Astrocyte (in vitro differentiated cells and primary cell): ENCODE measurements at places on chromosomes 11 and 22.

- H3K4me3 ChIP-seq = no peak overlapping the region
- DNase-seq = no peak
- peaks cover 70% of the 10 kb centered on the region for H3K27me3 ChIP-seq
- H3K4me1 ChIP-seq = no peaks in the 10 kb centered on the region
- no peaks in the 10 kb centered on the region for H3K36me3 ChIP-seq
Measured at GRCh38 chr11:20604864-20605601, 5.6 kb downstream of the SLC6A5 start.

DNA sequence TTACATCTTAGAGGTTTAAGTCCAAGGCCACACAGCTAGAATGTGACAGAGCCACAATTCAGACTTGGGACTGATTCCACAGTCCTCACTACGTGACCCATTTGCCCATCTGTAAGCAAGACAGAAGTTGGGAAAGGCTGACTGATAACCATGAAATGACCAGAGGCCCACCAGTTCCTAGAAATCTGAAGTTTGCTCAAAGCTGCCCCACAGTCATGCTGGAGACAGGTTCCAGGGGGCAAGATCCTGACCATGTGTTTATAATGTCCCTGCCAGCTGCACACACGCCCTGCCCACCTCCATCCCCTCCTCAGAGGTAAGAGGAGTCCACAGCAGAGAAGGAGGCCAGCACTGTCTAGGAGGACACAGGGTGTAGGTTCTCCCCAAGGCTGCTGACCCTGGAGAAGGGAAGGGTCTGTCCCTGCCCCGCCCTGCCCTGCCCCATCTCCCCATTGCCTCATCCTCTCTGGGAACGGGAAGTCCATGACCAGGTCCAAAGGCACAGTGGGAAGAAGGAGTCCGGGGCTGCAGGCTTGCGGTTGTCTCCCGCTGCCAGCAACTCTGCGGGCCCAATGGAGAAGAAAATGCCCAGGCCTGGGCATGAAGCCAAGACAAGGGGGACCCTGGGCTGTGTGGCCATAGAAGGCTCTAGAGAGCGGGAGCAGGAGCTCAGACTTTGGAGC lies 11.9 kb upstream of the OAF start:
- no peaks in the 10 kb centered on the region for H3K4me1 ChIP-seq
- DNase-seq = no peak
- no peak overlapping the region for H3K4me3 ChIP-seq
- H3K27ac ChIP-seq = no peak overlapping the region
- no peaks in the 10 kb centered on the region for H3K36me3 ChIP-seq

- DNase-seq = no peak
- no peaks in the 10 kb centered on the region for H3K36me3 ChIP-seq
- no peak overlapping the region for H3K4me3 ChIP-seq
Measured at GRCh38 chr11:16923987-16924386, 90.2 kb downstream of the PLEKHA7 start.

DNA sequence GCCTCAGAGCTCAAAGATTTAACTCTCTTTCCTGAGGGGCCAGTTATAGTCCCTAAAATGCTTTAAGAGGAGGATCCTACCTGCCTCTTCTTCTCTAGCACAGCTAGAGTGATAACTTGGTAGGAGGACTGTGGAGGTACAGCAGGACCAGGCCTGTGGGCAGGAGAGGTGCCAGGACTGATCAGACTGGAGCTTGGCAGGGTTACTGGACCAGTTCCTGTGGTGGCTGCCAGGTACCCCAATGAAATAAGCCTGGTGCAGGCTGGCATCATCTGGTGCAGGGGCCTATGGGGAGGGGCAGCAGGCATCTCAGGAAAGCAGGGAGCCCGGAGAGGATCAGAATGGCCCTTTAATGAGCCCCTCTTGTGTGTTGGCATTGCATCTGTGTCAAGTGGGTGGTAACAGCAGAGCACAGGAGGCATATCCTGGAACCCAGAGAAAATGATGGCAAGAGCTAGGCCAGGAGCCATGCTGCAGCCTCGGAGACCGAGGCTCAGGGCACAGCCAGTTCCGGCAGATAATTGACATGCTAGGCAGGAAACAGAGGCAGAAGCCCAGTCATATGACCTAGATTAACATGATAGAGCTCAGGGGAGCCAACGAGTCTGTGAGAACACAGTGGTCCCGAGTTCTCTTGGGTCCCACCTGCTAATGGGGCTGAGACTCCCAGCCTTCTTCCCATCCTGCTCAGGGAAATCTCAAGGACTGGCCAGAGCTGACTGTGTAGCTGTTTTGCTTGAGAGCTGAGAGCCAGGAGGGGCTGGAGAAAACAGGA lies 187.5 kb upstream of the ZBED5 start:
- H3K4me1 ChIP-seq = no peaks in the 10 kb centered on the region
- no peak overlapping the region for H3K4me3 ChIP-seq
- no peak for DNase-seq
- no peaks in the 10 kb centered on the region for H3K27me3 ChIP-seq

DNA sequence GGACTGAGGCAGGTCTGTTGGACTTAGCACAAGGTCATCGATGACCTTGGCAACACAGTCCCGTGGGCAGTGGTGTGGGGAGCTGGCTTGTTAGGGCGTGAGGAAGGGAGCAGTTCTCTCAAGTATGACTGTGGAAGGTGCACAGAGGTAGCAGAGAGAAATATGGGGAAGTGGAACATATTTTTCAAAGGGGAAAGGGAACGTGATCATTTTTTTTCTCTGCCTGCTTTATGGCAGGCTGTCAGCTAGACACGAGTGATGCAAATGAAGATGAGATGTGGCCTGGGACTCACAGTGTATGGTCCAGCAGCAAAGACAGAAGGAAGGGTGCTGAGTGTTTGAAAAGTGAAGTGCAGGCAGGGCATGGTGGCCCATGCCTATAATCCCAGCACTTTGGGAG lies 30.6 kb downstream of the ADAMTS8 start:
- peaks cover 52% of the 10 kb centered on the region for H3K27me3 ChIP-seq
- H3K27ac ChIP-seq = no peak overlapping the region
- H3K4me3 ChIP-seq = no peak overlapping the region
- peaks cover 15% of the 10 kb centered on the region for H3K4me1 ChIP-seq

DNA sequence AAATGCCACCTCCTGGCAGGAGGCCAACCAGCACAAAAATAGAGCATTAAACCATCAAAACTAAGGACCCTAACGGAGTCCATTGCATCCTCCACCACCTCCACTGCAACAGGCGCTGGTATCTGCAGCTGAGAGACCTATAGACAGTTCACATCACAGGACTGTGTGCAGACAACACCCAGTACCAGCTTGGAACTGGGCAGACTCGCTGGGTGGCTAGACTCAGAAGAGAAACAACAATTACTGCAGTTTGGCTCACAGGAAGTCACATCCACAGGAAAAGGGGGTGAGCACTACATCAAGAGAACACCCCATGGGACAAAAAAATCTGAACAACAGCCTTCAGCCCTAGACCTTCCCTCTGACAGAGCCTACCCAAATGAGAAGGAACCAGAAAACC lies 11.6 kb upstream of the TMEM45B start:
- no peak overlapping the region for H3K4me3 ChIP-seq
- no peak overlapping the region for H3K27ac ChIP-seq
- no peak for DNase-seq

DNA sequence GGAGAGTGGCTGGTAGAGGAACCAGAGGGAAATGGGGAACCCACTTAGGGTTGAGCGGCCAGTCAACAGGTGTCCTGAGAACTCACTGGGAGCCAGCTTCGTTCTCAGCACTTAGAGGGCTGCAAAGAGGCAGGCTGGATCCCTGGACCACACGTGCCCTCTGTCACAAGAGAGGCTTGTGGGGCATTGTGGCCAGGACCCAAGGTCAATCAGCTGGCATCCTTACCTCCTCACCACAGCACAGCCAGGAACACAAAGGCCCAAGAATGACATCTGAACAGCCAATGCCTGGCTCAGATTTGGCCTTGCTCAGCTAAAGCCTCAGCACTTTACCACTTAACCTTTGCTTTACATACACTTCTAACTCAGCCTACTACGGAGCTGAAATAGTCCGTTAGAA lies 7.4 kb downstream of the MAPK8IP1 start:
- no peaks in the 10 kb centered on the region for H3K36me3 ChIP-seq
- H3K27me3 ChIP-seq = no peaks in the 10 kb centered on the region
- no peak overlapping the region for H3K27ac ChIP-seq
- DNase-seq = no peak
- no peak overlapping the region for H3K4me3 ChIP-seq
- no peaks in the 10 kb centered on the region for H3K4me1 ChIP-seq

DNA sequence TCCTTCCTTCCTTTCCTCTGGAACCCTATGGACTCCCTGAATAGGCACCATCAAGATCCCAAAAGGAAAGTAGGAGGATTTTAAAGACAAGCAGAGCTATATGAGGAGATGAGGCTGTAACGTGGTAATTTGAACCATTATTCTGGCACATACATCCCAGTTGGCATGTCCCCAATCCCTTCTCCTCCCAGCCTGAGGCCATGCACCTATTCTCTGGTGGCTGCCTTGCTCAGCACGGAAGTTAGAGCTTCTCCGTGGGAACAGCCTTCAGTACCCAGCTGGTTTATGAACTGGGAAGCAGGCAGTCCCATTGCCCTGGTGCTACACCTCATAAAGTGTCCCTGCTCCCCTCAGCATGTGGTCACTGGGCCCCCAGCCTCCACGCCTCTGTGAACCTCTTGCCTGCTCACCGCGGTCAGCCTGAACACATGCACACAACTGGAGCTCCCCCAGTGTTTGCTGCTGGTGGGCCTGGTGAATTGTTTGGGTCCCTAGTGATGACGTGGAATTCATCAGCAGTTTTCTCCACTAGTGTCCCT lies 139.9 kb upstream of the PLET1 start:
- H3K36me3 ChIP-seq = no peaks in the 10 kb centered on the region
- no peaks in the 10 kb centered on the region for H3K4me1 ChIP-seq
- no peak overlapping the region for H3K27ac ChIP-seq
- H3K27me3 ChIP-seq = no peaks in the 10 kb centered on the region

GRCh38 chr11:61082062-61082870 lies 20.0 kb upstream of the CD5 start:
- H3K27ac ChIP-seq = no peak overlapping the region
- H3K27me3 ChIP-seq = peaks cover 9% of the 10 kb centered on the region
- H3K36me3 ChIP-seq = no peaks in the 10 kb centered on the region
- no peak overlapping the region for H3K4me3 ChIP-seq

GRCh38 chr11:68214173-68215086 lies 1.3 kb upstream of the KMT5B start:
- no peaks in the 10 kb centered on the region for H3K36me3 ChIP-seq
- peak overlapping the region; percentile 94 for H3K27ac ChIP-seq
- peak overlapping the region; percentile 73 for H3K4me3 ChIP-seq
- H3K27me3 ChIP-seq = peaks cover 8% of the 10 kb centered on the region
- no peak for DNase-seq

DNA sequence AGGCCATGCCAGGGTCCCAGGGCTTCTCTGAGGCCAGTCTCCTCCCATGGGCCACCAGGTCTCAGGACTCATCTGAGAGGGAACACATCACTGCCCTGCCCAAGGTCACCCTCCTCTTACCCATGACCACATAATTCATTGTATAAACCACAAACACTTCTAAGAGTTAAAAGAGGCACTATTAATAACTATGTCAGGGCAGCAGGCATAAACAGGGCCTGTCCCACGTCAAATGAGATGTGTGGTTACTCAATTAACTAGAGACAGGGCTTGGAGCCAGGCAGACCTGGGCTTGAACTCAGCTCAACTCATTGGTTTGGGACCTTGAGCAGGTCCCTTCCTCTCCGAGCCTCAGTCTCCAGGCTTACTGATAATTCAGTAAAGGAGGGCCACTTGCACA lies 33.1 kb downstream of the ARAP1 start:
- peak; percentile 46 for DNase-seq
- H3K27me3 ChIP-seq = no peaks in the 10 kb centered on the region
- H3K4me3 ChIP-seq = no peak overlapping the region
- peaks cover 33% of the 10 kb centered on the region for H3K4me1 ChIP-seq

DNA sequence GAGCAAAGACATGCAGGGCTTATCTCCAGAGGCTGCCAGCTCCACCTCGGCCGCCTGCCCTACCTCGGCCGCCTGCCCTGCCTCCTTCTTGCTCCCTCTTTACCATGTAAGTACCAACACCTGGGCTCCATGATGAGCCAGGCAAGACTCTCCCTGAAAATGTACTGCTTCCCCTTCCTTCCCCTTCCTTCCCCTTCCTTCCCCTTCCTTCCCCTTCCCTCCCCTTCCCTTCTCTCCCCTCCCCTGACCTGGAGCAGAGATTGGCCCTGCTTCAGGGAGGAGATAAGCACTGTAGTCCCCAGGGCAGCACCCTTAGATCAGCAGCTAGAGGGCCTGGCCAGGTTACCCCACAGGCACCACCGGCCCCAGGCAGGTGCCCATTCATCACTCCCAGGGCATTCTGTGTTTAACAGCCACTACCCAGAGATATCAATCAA lies 25.4 kb upstream of the ADORA2A start:
- no peak overlapping the region for H3K27ac ChIP-seq
- DNase-seq = no peak
- H3K4me1 ChIP-seq = peaks cover 18% of the 10 kb centered on the region
- no peaks in the 10 kb centered on the region for H3K27me3 ChIP-seq
- H3K4me3 ChIP-seq = no peak overlapping the region

GRCh38 chr22:41831383-41831782 lies 1.5 kb upstream of the SREBF2 start:
- H3K4me3 ChIP-seq = no peak overlapping the region
- H3K4me1 ChIP-seq = peaks cover 18% of the 10 kb centered on the region
- H3K27me3 ChIP-seq = no peaks in the 10 kb centered on the region
- H3K36me3 ChIP-seq = peaks cover 2% of the 10 kb centered on the region

DNA sequence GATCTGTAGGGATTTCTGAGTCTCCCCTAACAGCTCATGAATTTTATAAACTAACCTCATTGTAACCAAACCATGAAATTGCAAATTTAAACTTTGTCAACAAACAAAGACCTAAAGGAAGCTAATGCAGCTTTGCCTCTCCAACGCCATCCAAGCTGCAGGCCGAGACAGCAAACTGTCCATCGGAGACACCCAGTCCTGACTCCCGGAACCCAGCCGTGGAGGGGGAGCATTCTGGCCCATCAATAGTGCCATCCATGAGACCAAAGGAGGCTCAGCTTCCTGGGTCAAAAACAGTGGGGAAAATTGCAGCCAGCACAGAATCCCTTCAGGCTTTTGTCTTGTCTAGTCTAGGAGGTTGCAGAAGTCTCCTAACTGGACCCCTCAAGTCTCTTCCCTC lies 147.6 kb upstream of the OPCML start:
- no peak for DNase-seq
- no peaks in the 10 kb centered on the region for H3K36me3 ChIP-seq
- no peaks in the 10 kb centered on the region for H3K4me1 ChIP-seq
- H3K27me3 ChIP-seq = no peaks in the 10 kb centered on the region

DNA sequence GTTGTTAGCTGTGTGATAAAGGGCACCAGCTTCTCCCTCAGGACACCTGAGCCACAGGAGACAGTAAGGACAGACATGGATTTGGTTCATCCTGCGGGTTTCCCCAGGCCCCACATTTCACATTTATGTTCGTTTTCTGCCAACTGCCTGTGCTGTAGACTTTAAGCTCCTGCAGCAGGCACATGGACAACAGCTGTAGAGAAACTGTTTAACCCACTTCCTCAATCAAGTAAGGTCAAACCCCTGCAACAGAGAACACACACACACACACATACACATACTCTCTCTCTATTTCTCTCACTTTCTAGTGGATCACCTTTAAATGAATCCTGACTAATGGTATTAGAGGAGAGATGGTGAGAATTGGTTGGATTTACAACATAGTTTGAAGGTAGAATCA lies 90.7 kb downstream of the C11orf87 start:
- no peak overlapping the region for H3K27ac ChIP-seq
- H3K4me1 ChIP-seq = no peaks in the 10 kb centered on the region
- no peaks in the 10 kb centered on the region for H3K36me3 ChIP-seq
- no peak overlapping the region for H3K4me3 ChIP-seq

GRCh38 chr11:8757047-8757446 lies 74.5 kb downstream of the RPL27A start:
- no peaks in the 10 kb centered on the region for H3K27me3 ChIP-seq
- peaks cover 18% of the 10 kb centered on the region for H3K4me1 ChIP-seq
- H3K27ac ChIP-seq = no peak overlapping the region
- DNase-seq = peak; percentile 71
- no peak overlapping the region for H3K4me3 ChIP-seq
